Psoas muscle (tissue), 8 donors: ENCODE measurements at places on chromosomes 2 and 18.

GRCh38 chr2:233115741-233116140, 55.6 kb downstream of the INPP5D start:
- DNase-seq, result no peak

GRCh38 chr2:60556576-60557485, 3.4 kb upstream of the BCL11A start:
- no peak for DNase-seq

DNA sequence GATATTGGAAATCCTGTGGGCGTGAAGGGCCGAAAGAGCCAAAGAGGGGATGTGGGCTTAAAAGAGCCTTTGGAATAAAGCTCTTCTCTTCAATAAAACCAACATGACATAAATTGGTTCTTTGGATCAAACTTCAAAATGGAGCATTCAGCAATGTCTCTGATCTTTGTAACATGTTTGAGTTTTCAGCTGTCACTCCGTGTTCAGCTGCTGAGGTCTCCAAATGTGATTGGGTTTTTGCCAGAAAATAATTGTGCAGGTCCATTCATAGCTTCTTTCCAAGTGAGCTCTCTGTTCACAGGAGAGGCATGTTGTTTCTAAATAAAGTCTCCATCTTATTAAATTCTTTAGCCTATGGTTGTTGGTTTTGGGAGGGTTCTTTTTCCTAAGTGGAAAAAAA, 127.6 kb upstream of the CCDC68 start:
- DNase-seq, result no peak

DNA sequence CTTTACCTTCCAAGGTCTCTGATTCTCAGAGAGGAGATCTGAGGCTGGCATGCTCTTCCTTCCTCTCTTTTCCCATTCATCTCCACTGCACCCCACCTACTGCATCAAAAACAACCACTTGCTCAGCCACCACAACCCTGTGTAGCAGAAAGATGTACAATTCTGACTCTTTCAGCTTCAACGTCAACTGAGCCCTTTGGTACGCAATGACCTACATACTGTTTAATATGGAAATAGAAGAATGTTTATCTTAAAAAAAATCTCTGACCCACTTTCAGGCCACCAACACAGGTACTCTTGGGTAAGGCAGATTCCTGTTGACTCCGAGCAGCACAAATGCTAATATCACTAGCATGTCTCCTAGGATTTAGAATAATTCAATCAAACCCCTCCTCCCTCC, 76.2 kb upstream of the AFF3 start:
- no peak for DNase-seq

DNA sequence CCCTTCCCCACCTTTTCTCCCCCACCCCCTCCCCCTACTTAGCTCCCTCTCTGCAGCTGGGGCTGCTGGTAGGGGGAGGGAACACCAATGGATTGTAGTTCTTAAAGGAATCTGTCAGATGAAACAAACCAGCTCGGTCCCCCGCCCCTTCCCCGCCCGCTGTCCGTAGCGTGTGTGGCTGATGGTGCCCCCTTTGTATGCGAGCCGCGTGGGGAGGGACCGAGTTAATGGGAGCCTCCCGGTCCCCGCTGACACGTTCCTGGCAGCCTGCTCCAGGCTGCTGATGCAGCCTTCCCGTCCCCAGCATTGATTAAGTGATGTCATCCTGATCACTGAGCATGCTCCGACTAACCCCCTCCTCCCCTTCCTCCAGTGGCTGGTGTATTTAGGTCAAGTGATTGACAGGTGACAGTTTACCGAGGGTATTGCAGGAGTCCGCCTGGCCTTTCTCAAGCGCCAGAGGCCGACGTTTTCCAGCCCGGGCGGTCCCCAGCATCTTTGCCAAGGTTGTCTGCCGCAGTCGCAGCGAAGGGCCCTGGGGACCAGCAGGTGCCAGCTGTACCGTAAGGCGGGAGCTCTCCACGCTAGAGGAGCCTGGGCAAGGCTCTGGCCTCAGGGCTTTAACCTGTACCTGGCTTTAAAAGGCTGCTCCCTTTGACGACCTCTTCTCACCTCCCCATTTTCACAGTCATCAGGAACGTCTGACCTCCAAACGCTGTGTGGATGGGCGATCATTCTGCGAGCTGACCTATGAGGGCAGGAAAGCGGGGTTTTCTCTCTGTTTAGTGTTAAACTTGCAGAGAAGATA, 1.8 kb downstream of the KIF5C start:
- DNase-seq, result no peak

- no peak for DNase-seq
Observed at GRCh38 chr18:816088-816653, 4.1 kb upstream of the YES1 start.

GRCh38 chr2:191023235-191023679, 9.3 kb upstream of the STAT1 start:
- DNase-seq, result no peak

DNA sequence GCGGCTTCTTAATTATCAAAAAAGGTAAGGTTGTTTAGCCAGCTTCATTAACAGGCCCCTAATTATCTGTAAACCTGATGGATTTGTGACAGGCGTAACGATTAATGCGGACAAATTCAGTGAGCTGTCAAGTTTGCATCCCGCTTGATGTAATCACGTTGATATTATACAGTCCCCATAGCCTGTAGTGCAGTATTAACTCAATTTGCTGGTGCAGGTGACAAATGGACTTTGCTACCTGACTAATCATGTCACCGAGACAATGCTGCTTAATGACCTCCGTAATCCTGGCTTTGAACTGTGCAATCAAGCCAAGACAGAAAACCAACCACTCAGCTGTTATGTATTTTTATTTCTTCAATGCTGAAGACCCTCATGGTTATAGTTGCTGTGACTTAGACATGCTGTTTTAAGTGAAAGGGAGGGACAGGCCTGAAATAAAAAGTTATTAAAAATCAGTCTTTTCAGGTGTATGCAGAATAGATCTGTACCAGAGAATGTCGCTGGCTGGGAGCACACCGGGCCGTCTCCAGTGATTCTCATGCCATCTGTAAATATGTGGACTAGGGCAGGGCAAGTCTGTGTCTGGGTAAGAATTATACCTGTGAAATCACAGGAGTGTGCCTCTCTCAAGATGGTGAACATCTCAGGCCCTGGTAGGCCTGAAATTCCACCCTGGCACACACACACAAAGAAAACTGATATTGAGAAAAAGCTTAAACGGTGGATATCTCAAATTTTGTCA, 4.3 kb downstream of the TSHZ1 start:
- no peak for DNase-seq

GRCh38 chr18:78634061-78634696, 345.4 kb upstream of the SALL3 start:
- no peak for DNase-seq

DNA sequence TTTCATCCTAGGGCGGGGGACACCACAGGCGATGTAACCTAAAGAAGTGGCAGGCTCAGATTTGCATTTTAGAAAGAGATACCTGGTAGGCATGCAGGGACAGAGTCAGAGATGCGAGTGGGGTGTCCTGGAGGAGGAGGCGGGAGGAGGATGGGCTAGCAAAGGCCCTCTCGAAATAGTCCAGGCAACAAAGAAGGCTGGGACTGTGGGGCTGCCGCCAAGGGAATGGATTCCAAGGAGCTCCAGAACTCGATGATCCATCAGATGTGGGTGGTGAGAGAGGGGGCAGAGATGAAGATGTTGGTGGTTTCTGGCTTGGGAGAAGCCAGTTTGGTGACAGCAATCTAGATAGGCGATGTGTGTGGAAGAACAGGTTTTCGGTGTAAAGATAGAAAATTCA, 12.5 kb upstream of the INPP5D start:
- no peak for DNase-seq

GRCh38 chr2:194545978-194546377, 1111.0 kb upstream of the SLC39A10 start:
- no peak for DNase-seq

DNA sequence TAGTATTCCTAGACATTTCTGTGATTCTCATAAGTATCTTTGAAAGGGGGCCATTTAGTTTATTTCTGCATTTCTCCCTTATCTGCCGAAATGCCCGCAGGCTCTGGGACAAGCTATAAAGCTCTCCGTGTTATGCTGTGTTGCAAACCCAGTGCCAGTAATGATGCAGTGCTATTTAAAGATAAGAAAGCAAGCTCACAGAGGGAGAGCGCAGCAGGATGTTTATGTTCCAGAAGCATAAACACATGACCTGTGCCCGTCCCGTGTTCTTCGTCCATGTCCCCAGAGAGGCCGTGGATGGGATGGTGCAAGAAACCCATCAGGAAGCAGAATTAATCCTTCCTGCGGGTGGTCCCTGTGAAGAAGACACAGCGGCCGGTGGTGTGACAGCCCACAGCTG, 99.4 kb downstream of the NEDD4L start:
- DNase-seq, result no peak

DNA sequence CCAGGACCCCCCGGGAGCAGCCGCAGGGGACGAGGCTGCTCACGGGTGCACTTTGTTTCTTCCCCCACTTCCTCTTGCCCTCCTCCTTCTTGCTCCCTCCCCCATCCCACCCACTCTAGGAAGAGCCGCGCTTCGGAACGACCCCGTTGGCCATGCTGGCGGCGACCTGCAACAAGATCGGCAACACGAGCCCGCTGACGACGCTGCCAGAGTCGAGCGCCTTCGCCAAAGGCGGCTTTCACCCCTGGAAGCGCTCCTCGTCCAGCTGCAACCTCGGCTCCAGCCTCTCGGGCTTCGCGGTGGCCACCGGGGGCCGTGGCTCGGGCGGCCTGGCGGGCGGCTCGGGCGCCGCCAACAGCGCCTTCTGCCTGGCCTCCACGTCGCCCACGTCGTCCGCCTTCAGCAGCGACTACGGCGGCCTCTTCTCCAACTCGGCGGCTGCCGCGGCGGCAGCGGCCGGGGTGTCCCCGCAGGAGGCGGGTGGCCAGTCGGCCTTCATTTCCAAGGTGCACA, 1.3 kb downstream of the SP9 start:
- peak; percentile 32 for DNase-seq

DNA sequence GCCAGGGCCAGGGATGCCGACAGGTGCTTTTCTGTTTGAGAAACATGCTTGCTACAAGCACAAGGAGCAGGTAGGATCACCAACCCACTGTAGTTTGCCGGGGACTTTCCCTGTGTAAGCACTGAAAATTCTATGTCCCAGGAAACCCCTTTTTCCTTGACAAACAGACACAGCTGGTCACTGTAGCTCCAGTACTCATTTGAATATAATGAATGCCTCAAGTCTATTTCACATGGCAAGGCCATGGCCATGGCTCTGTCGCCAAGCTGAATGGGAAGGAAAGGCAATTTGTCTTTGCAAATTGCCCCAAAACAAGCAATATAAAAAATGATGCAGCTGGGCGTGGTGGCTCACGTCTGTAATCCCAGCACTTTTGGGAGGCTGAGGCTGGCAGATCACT, 49.6 kb upstream of the IGFBP2 start:
- DNase-seq, result no peak

DNA sequence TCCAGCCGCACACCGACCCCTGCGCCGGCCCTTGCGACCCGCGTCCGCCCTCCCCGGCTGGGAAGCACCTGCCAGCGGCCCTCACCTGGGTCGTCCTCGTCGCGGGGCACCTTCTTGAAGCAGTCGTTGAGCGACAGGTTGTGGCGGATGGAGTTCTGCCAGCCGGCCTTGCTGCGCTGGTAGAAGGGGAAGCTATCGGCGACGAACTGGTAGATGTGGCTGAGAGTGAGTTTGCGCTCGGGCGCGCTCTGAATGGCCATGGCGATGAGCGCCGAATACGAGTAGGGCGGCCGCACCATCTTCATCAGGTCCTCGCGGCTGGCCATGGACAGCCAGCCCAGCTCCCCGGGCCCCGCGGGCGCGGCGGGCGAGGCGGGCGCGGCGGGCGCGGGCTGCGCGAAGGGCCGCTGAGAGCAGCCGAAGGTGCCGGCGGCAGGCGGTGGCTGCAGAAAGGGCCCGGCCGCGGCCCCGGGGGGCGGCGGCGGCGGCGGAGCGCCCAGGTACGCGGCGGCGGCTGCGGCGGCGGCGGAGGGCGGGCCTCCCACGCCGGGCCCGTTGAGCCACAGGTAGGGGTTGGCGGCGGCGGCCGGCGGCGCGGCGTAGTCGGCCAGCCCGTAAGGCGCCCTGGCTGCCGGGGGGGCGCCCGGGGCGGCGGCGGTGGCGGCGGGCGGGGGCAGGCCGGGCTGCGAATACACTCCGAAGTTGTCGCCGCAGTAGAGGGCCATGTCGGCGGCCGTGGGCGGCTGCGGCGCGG, 505 bp downstream of the FOXI3 start:
- DNase-seq, result no peak
